WERI-Rb-1 (cell line): ENCODE measurements at places on chromosomes 16 and 17.

GRCh38 chr16:49635591-49636581 lies 220.0 kb downstream of the ZNF423 start:
- no peak for DNase-seq

GRCh38 chr16:668519-669171 lies 713 bp downstream of the RHOT2 start:
- DNase-seq, result peak; percentile 74

DNA sequence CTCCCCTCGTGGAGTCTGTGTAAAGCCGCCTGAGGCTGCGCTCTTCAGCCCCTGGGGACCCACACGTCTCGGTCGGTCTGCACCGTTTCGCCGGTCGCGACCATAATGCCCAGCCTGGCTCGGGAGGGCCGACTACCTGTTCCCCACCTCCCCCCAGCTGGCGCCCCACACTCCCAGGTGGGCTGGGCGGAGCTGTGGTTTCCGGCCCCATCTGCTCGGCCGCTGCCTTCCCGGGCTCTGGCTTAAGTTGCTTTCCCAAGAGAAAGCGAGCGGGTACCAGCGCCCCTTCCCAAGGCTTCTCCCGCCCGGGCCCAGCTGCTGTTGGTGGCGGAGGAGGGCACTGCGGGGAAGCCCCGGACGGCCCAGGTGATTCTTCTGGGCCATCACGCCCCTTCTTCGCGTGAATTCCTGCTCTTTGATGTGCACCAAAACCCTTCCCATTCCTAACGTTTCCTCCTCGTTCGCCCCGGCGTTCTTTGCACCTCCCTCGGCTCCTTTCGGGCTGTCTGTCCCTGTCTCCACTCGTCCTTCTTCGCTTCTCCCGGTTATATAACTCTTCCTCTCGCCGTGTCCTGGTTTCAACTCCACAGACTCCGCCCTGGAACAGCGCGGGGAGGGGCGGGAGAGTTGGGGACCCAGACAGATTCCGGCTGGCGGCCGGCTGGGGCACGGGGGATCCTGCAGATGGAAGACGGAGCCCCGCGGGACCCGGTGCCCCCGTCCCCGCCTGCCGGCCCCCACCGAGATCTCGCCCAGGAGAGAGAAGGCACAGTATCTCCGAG lies 2.0 kb downstream of the KDM6B start:
- DNase-seq, result peak; percentile 71

GRCh38 chr17:37109106-37109505 lies 160.4 kb downstream of the AATF start:
- DNase-seq, result no peak

- no peak for DNase-seq
Observed at GRCh38 chr17:75557852-75558665, 29.5 kb upstream of the MYO15B start.

GRCh38 chr17:36024106-36024869 lies 6.5 kb upstream of the CCL23 start:
- DNase-seq, result no peak

- no peak for DNase-seq
Observed at GRCh38 chr17:80751070-80751945, 206.7 kb downstream of the RPTOR start.

- no peak for DNase-seq
Observed at GRCh38 chr17:57368637-57369336, 112.5 kb downstream of the MSI2 start.

- no peak for DNase-seq
Observed at GRCh38 chr17:9444687-9445086, 130.9 kb downstream of the STX8 start.

DNA sequence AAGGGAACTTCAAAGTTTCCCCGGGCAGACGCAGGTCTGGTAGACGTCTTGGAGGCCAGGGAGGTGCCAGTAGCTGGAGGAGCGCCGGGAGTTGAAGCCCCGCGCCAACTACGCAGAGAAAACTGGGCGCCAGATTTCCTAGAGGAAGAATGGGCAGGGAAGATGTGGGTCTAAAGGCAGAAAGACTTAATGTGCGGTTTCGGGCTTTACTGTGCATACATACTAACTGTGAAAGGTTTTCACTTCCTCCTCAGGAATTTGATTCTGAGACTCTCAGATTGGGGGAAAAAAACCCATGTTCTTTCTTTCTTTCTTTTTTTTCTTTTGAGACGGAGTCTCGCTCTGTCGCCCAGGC lies 331 bp upstream of the ZNF287 start:
- DNase-seq, result no peak

DNA sequence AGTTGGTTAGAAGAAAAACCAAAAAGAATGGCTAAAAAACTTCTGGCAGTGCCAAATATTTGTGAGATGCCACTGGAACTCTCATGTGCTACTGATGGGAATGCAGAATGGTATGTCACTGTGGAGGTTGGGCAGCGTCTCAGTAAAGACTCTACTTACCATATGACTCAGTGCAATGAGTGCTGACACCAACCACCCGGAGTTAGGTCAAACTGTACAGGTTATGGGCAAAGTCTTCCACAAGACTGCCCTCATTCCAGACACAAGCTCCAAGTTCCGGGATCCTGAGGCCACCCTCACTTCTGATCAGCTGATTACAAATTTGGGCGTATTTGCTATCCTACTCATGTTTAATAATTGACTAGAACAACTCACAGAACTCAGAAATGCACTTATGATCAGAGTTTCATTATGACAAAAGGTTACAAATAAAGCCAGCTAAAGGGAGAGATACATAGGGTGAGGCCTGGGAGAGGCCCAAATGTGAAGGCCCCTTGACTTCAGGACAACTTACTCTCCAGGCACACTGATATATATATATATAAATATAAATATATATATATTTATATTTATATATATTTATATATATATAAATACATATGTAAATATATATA lies 114.9 kb downstream of the TRIM37 start:
- DNase-seq, result no peak

GRCh38 chr17:50594892-50595291 lies 34.4 kb downstream of the CACNA1G start:
- DNase-seq, result no peak

- DNase-seq, result no peak
Observed at GRCh38 chr17:76369379-76369778, 15.0 kb upstream of the SPHK1 start.

- no peak for DNase-seq
Observed at GRCh38 chr16:49328325-49328724, 45.3 kb upstream of the C16orf78 start.

GRCh38 chr16:11946433-11946832 lies 4.6 kb upstream of the NPIPB2 start:
- DNase-seq, result no peak

- no peak for DNase-seq
Observed at GRCh38 chr16:50708373-50709060, 15.1 kb downstream of the NOD2 start.

GRCh38 chr17:30534938-30535921 lies 58.0 kb downstream of the GOSR1 start:
- no peak for DNase-seq

GRCh38 chr17:47744168-47745036 lies 11.4 kb downstream of the TBX21 start:
- no peak for DNase-seq

GRCh38 chr17:44360144-44360533 lies 3.5 kb downstream of the FAM171A2 start:
- no peak for DNase-seq

DNA sequence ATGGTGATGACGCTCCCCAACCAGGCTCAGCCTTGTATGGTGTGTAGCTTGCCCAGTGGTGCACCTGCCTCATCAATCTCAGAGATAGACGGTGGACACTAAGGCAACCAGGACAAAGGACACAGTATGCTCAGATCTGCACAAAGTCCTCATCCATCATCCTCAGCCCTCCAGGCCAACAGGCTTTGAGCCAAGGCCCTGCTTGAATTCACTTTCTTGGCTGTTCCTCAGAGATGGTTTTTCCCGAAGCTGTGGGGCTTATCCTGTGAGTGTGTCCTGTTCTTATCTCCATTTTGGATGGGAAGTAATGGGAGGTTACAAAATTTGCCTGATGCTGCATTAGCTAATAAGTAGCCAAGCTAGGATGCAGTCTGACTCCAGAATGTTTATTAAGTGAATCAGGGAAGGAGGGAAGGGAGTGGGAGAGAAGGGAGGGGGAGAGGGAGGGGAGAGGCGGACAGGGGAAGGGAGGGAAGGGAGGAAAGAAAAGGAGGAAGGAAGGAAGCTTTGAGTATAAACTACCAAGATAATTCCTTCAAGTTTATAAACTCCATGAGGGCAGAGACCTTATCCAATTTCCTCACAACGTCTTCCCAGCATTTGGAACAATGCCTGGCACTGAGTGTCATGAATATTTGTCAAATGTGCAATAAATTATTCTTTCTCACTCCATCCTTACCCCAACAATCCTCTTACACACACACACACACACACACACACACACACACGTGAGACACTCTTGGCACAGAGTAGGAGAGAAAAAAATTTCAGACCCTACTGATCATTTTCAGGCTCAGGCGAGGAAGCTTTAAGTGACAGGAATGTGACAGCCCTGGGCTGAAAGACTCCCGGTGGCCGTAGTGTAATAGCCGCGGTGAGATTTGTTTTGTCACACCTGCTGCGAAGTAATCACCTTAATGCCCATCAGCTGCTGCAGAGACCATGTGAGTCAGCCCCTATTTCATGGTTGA lies 84.3 kb downstream of the BMERB1 start:
- DNase-seq, result peak; percentile 52

DNA sequence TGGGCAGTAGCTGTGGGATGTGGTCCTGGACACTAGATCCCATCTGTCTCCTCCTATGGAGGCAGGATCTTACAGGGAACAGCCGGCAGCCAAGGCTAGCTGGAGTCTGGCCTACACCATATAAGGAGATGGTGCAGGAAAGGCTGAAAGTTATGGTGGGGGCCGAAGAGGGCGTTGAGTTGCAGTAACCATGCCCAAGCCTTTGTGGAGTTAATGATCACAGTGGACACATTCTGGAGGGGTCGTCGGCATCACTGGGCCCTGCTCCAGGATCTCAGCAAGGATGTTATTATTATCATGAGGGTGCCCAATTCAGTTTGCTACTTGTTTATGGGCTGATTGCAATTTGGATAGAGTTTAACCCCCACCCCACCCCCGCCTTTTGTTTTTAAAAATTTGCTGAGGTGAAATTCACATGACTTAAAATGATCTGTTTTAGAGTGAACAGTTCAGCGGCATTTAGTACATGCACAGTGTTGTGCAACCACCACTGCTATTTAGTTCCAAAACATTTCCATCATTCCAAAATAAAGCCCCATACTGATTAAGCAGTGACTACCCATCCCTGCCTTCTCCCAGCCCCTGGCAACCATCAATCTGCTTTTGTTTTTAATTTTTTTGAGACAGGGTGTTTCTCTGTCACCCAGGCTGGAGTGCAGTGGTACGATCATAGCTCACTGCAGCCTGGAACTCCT lies 184.3 kb upstream of the CACNG3 start:
- no peak for DNase-seq

- no peak for DNase-seq
Observed at GRCh38 chr16:56701534-56701933, 19.3 kb downstream of the MT1X start.

GRCh38 chr16:77444147-77444460 lies 9.3 kb upstream of the ADAMTS18 start:
- no peak for DNase-seq

DNA sequence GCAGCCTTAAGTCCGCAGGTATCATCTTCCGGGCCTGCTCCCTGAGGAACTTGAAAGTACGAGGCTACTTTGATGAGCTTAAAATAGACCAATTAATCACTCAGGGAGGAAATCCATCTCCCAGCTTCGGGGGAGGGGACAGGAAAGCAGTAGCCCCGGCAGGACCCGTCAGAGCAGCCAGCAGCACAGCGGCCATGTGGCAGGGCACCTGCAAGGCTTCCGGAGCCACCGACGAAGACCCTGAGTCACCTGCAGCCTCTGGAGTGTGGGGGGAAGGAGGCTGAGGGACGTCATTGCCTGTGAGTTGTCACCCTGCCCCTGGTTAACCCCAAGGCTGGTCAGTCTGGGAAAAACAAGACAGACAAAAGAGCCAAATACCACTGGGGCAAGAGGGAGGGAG lies 4.4 kb upstream of the CYB561 start:
- DNase-seq, result peak; percentile 86

DNA sequence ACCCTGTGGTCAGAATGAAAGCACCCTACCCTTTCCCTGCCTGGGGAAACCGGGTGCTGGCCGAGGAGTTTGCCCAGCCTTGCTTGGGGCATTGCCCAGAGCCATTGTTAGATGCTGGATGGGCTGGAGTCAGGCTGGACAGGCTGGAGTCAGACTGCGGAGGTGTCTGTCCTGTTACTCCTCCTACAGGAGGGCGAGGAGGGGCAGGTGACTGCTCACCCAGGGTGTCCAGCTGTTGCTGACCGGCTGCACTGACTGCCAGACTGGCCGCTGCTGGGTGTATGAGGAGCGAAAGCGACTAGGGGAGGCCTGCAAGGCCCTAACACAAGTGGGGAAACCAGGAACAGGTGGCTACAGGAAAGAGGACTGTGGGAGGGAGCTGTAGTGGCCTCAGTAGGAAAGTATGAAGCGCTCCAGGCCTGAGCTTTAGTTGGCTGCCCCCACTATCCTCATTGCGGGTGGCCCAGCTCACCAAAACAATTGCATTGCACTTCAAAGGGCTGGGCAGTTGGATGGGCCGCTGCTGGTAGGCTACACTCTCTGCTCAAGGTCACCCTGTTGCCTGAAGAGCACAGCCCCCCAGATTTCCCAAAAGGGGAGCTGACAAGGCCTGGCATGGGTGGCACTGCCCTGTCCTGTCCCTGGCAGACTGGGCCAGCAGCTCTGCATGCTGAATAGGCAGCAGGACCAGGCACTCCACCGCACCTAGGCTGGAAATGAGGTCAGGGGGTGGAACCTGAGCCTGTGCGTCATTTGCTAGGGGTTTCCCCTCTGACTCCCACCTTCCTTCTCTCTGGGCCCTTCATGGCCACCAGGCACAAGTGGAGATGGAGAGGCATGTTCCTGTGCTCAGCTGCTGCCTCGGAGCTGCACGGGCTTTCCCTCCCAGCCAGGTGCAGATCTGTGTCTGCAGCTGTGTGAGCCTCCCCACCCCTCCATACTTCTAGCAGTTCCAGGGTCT lies 18.4 kb downstream of the LDHD start:
- DNase-seq, result no peak

- no peak for DNase-seq
Observed at GRCh38 chr17:19004421-19005136, at the start of gene FAM83G. TSS of gene FAM83G (minus strand) at chr17:19004764. CDS start at chr17:19004041, 723 bp downstream.

- DNase-seq, result no peak
Observed at GRCh38 chr17:66337268-66337667, 34.9 kb downstream of the PRKCA start.

- no peak for DNase-seq
Observed at GRCh38 chr16:68197250-68197649, 38.7 kb downstream of the ESRP2 start.

DNA sequence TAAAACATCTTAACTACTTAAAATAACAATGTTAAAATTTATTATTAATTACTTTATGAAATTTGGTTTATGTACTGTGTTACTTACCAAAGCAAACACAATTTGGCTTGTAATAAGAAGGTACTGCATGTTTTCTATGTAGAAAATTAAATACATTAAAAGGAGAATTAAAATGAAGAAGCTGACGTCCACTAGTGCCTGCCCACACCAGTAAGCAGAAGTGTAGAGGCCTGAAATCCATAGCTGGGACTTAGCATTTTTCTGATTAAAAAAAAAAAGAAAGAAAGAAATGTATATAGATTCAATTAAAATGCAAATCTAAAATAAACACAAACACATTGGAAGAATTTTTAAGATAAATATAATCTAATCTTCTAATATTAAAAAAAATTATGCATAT lies 35.8 kb upstream of the ABCA9 start:
- DNase-seq, result no peak

- no peak for DNase-seq
Observed at GRCh38 chr16:27287887-27288286, 19.3 kb upstream of the NSMCE1 start.
